ENCODE measurements at places on chromosomes 3 and 15.

DNA sequence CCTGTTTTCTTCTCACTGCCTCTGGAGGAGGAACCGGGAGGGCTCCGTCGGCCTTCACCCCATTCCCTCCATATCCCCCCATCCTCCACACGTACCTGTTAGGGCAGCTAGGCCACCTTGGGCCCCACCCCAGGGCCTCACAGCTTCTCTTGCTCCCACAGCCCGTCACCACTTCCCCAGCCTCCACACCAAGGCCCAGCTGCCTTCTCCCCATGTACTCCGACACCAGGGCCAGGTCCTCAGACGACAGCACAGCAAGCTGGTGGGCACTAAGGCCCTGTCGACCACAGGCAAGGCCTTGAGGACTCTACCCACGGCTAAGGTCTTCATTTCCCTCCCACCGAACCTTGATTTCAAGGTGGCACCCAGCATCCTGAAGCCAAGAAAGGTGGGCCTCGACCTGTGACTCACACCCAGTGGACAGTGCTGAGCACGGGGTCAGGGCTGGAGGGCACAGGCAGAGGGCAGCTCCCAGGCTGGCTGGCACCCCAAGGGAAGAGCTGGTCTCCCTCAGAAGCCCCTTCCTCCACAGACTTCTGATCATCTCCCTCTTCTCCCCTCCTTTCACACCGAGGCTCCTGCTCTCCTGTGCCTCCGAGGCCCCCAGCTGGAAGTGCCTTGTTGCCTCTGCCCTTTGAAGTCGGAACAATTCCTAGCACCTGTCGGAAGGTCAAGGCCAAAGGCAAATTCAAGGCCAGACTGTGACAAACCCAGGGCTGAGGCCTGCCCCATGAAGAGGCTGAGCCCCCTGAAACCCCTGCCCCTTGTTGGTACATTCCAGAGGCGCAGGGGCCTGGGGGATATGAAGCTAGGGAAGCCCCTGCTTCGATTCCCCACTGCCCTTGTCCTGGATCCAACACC lies 9.1 kb downstream of the RPUSD3 start:
- no peak for DNase-seq

DNA sequence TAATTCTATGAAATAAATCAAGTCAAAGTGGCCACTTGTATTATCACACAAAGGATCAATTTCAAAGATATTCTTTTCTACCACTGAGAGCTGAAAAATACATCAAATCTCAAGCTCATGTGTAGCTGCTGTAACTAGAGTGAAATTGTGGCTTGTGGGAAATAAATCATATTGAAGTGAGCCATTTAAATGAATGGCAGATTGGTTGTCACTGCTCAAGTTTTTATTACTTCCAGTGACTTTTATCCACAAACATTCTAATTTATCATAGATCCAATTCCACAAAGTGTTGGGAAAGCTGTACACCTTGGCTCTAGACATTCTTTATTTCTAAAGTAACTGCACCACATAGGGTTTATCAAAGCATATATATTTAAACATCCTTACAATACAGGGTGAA lies 285.4 kb downstream of the CNTN3 start:
- no peak for DNase-seq

DNA sequence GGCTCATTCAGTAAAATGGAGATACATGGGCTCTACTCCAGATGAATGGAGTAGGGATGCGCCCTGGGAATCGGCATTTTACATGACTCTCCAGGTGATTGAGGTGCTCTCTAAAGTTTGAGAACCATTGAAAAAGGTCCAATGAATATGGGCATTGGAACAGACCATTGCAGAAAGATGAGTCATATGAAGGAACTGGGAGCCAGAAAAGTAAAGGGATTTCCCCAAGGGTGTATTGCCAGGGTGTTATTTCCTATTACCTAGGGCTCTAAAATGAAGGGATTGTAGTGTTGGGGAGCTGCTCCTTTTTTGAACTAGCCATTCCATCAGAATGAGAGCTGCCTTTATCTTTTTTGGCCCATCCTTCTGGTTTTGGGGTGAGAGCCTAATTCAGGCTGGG lies 21.7 kb downstream of the CLDN11 start:
- no peak for DNase-seq

DNA sequence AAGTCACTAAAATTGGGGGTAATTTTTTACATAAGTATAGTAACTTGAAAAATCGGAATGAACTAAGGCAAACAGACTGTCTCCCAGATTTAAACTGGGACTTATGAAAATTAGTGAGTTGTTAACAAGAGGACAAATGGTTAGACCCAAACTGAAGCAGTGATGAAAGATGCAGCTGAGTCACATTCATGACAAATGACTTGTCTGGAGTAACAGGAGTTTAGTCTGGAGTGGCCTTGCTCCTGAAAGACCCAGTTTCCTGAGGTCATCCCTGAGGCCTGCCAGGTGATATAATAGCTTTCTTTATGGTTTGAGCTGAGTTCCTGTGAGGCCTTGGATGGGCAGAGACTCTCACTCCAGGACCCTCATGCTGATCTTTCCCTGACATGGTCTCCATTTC lies 9.6 kb upstream of the CTDSPL start:
- DNase-seq = no peak

- DNase-seq = no peak
Measured at GRCh38 chr3:55571913-55572312, 84.8 kb upstream of the WNT5A start.

DNA sequence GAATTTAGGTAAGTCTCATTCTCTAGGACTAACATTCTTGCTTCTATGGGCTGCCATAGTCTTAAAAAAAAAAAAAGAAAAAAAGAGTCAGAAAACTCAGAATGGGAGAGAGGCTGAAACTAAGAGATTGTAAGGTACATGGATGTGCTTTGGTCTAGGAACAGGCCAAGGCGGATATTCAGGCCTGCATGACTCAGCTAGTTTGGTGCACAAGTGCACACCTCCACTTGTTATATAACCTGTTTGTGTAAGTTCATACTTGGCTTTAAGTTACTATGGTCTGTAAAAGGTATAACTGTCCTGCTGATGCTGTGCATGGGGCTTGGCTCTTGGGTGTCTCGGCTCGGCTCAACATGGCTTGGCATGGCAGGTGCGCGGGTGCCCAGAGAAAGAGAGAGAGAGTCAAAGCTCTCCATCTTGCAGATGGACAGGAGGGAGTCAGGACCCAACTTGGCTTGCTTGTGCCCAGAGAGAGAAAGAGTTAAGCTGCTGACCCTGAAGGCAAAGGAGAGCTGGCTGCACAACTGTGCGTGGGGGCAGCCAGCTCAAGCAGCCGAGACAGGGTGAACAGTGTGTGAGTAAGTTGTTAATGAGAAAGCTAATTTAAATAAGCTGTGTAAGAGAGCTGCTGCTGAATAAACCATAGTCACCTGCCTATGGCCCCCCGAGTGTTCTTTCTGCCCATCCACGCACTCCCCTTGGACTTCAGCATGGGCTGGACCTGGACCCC lies 31.4 kb upstream of the CHRNB4 start:
- DNase-seq = no peak

GRCh38 chr3:106685745-106686144 lies 691.5 kb upstream of the CCDC54 start:
- no peak for DNase-seq

DNA sequence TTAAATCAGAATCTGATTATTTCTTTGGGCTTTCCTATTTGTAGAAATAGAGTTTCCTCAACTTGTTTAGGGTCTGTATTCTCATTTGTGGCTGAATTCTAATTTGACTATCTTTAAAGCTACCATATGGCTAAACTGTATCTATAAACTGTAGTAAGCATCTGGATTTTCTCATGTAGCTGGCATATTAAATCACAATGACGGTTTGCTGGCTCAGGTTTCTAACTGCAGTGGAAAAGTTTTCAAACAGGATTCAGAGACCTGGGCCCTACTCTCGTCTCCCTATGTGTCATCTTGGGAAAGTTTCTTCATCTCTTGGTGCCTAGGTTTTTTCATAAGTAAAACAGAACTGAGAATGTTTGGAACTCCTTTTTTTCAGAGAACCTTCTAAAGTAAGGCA lies 68.3 kb downstream of the GALK2 start:
- DNase-seq = no peak

GRCh38 chr3:160475884-160476283 lies 26.3 kb upstream of the TRIM59 start:
- no peak for DNase-seq

DNA sequence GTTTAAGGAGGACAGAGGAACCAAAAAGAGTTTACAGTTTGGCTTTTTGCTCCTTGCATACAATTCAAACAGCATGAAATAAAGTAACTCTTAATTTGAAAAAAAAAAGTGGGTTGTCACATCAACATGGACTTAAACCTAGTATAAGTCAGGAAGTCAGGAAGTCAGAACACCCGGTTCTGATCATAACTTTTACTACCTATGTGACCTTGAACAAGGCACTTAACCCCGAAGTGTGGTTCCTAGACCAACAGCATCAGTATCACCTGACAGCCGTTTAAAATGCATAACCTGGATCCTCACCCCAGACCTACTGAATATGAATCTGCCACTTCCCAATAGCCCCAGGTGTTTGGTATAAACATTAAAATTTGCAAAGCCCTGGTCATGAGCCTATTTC lies 18.7 kb downstream of the LYSMD2 start:
- DNase-seq = no peak

- DNase-seq = no peak
Measured at GRCh38 chr15:77688693-77689092, 56.0 kb upstream of the LINGO1 start.

- DNase-seq = no peak
Measured at GRCh38 chr3:10497439-10497838, 7.9 kb downstream of the ATP2B2 start.

GRCh38 chr15:97998307-97999071 lies 38.0 kb downstream of the ARRDC4 start:
- no peak for DNase-seq

- DNase-seq = no peak
Measured at GRCh38 chr3:171777596-171777995, 32.7 kb downstream of the PLD1 start.

DNA sequence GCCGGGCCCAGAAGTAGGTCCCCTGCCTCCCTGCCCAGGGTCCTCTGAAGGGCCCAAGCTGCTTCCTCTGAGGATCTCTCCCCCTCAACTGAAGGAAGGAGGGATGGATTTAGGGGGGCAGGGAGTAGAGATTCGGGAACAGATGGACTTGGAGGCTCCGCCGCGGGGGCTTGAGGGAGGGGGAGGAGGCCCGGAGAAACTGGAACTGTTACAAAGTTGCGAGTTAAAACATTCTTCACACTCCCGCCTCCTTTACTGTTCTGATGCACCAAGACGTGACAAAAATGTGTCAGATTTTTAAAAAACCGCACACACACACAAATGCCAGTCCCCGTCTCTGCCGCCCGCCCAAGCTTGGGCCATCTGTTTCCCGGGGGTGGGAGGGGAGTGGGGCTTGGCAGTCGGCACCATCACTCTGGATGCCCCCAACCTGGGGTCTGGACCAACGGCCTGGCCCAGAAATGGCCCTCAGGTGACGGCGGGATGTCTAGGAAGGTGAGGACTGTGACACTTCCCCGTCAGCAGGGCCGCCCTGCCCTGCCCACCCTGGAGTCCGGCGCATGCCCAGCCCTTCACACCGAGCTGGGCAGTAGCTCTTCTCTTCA lies 25.0 kb upstream of the LINGO1 start:
- DNase-seq = no peak

- DNase-seq = no peak
Measured at GRCh38 chr3:43970351-43970750, 271.3 kb upstream of the TOPAZ1 start.

DNA sequence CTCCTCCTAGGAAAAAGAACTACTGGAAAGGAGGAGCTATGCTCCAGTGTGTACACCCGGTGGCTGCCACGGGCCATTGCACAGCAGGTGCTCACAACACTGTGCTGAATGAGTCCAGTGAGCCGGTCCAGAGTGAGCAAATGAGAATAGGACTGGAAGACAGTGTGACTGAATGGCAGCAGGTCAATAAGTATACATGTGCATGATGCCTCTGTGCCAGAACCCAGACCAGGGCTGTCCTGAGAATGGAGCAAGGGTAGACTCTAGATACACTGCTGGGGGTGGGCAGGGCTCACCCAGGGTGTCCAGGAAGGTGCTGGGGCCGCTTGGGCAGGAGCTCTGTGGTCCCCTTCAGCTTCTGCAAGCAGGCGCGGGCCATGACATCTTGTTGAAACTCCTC lies 8.3 kb downstream of the POLG start:
- peak; percentile 5 for DNase-seq

DNA sequence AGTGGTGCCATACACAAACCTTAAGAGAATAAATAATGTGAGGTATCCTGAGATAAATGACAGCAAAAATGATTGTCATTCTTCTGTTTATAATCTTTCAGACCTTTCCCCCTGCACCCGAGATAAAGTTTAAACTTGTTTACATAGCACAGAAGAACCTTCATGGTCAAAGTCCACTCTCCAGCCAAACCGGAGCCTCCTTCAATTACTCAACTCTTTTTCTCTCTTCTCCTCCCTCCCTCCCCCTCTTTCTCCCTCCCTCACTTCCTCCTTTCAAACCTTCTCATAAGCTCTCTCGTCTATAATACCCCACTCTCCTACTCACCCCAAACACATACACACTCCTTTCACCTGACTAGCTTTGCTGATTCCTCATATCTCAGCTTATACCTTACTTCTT lies 198.9 kb downstream of the EFHB start:
- no peak for DNase-seq

GRCh38 chr3:153399636-153400035 lies 237.6 kb downstream of the RAP2B start:
- DNase-seq = no peak

GRCh38 chr15:71133747-71134472 lies 18.6 kb downstream of the THSD4 start:
- no peak for DNase-seq

GRCh38 chr3:149407898-149408297 lies 30.4 kb upstream of the TM4SF1 start:
- DNase-seq = no peak

DNA sequence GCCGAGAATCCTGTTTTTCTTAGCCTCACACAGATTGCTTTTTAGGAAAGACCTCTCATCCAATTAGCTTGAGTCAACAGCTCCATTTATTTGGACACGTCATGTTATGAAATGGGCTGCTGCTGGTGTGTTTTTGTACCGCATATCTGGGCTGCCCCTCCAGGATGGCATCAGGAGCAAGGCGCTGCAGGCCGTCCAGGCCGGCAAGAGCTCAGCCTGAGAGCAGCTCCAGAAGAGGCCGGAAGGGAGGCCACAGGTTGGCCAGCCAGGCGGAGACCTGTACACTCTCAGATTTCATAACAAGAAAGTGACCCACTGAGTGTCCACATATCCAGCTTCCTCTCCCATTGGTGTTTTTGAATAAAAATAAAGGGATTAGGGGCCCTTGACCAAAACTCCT lies 28.3 kb downstream of the FOXL2NB start:
- DNase-seq = no peak

- DNase-seq = no peak
Measured at GRCh38 chr3:168511428-168512014, 415.8 kb upstream of the GOLIM4 start.

DNA sequence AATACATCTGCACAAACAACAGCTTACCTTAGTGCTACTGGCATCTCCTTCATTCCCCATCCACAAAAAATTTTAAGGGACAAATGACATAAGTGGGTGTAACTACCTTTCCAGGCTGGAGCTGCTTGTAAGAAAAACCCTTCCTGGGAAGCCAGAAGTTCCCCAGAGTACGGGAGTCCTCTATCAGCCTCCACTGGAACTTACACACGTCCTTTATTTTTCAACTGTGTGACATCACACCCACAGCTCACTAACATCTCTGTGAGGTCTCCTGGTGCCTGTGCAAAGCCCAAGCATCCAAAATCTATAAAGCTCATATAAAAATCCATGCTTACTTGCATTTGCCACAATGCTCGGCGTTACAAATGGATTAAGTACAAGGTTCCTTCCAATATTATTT lies 27.6 kb downstream of the LRIG1 start:
- no peak for DNase-seq
